ENCODE measurements at places on chromosomes 6 and 20.

DNA sequence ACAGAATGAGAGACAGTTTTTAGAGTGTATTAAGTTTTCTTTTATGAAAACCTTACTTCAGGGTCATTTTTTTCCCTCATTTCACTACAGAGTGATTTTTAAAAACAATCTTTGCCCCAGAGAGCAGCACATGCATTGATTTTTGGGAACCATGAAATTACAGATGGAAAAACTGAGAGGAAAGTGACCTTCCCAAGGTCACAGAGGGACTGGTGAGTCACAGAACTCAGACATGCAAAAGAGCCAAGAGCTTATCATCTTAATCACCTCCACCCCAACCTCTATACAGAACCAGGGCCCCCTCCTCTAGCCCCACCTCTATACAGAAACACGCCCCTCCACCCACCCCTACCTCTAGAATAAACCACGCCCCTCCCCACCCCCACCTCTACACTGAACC, 10.7 kb downstream of the PXMP4 start:
- DNase-seq: no peak

- no peak for DNase-seq
Observed at GRCh38 chr6:74280130-74280692, 584.2 kb downstream of the CD109 start.

DNA sequence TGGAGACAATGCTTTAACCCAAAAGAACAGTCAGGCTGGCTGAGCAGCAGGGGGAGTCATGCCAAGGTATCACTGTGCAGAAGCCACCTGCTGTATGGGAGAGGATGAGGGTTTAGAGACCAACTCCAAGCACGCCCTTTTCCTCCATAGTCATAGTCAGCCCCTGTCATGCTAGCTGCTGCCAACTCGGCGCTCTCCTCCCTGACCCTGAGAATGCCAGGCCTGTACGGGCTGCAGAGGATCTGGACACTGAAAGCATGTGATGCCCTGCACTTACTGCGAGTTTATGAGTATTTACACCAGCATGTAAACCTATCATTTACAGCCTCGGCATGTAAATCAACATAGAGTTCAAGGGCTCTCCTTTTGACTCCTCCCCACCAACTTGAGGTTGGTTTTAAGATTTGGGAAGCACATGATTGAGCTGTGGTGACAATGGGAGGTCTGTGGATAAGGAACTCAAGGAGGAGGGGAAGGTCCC, 11.7 kb upstream of the SCUBE3 start:
- DNase-seq: no peak

GRCh38 chr6:33414592-33415271, 3.2 kb downstream of the CUTA start:
- no peak for DNase-seq

GRCh38 chr20:35359335-35359950, 52.3 kb downstream of the UQCC1 start:
- DNase-seq: no peak

GRCh38 chr20:58703765-58704371, 11.3 kb downstream of the NPEPL1 start:
- no peak for DNase-seq

DNA sequence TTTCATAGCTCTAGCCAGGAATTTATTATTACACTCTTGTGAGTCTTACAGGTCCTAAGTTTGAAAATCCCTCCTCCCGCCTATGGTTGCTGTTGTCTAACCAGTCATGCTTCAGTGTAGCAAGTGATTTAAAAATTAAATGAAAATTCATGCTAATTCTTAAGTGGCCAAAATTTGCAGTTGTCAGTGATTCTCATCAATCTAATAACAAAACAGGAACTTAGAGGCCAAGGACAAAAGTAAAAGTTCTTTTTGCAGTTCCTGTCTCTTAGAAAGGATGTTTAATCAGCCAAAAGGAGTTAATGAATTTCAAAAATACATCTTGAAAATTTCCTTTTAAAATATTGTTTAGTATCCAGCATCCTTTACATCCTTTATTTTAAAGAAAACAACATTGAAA, 36.3 kb downstream of the VTA1 start:
- no peak for DNase-seq

GRCh38 chr6:14130435-14131075, 13.0 kb downstream of the CD83 start:
- no peak for DNase-seq

DNA sequence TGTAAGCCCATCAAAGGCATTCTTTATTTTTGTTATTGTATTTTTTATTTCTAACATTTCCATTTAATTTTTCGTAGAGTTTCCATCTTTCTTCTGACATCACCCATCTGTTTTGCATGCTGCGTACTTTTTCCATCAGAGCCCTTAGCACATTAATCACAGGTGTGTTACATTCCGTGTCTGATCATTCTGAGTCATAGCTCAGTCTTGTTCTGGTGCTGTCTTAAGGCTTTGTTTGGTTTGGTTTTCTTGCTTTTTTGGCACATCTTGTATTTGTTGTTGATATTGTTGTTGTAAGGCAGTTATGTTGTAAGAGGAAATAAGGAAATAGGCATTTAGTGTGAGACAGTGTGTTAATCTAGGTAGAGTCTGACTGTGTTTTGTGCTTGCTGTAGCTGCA, 214.6 kb upstream of the CDH4 start:
- DNase-seq: no peak

DNA sequence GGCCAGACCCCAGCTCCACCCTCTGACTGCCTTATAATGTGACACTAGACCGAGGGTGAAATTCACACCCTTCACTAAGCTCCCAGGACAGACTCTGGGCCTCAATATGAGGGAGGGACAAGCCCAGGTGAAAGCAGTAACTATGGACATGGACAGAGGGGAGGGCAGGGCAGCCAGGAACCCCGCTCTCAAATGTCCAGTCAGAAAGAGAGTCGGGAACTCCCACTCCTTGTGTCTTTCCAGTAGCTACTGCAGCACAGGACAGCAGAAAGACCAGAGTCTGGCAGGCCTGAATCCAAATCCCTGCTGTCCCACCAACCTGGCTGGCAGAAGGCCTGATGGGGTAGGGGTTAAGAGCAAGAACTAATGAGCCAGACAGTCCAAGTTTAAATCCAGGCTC, 6.4 kb downstream of the C20orf96 start:
- DNase-seq: no peak

DNA sequence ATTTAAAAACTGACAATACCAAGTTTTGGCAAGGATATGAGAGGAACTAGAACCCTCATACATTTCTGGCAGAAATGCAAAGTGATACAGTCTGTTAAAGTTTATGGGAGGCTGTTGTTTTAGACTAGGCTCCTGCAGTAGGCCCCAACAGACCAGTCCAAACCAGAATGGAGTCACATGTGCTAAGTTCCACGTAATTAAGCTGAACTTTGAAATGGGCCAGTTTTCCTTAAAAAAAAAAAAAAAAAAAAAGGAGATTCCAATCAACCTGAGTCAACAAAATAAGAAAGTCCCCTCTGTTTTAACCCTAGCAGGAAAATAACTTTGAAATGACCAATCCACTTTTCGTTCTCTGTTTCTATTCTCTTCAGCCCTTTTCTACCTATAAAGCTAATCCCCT, 26.5 kb downstream of the IL17F start:
- DNase-seq: no peak

DNA sequence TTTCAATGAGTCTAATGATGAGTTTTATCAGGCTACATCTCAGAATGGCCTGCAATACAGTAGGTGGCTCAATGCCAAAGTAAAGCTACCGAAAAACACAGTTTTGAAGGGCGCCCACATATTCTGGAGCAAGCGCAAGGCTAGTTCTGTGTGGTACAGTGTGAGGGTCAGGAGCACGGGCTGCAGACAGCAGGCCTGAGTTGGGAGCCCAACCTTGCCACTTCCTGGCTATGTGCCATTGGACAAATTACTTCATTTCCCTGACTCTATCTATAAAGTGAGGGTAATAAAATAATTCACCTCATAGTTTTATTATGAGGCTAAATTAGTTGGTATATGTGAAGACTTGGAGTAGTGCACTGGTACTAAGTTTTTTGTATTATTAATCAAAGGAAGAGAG, 150.7 kb downstream of the OPN5 start:
- no peak for DNase-seq

DNA sequence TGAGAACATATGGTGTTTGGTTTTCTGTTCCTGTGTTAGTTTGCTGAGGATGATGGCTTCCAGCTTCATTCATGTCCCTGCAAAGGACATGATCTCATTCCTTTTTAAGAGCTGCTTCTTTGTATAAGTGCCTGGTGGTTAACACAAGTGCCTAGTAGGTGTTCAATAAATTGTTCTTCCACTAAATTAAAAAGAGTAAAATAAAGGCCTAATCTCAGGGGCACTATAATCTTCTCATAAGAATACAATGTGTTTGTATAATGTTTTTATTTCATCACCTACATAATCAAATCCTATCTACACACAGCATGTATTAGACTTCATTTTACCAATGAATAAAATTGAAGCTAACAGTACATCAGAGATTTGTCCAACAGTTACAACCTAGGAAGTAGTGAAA, 252.7 kb downstream of the KHDC1L start:
- DNase-seq: no peak

GRCh38 chr6:32622545-32623401, 14.4 kb upstream of the HLA-DQA1 start:
- DNase-seq: no peak

GRCh38 chr20:34302723-34303533, at the start of gene AHCY:
Gene AHCY, minus strand, starts transcription at chr20:34303355. Its CDS starts 85 bp downstream, at chr20:34303270.
- DNase-seq: peak; percentile 94

- no peak for DNase-seq
Observed at GRCh38 chr6:11592294-11592906, 54.9 kb downstream of the TMEM170B start.

Measured in anterior cingulate cortex (tissue), 58 donors.